ENCODE measurements at places on chromosomes 4 and X.

DNA sequence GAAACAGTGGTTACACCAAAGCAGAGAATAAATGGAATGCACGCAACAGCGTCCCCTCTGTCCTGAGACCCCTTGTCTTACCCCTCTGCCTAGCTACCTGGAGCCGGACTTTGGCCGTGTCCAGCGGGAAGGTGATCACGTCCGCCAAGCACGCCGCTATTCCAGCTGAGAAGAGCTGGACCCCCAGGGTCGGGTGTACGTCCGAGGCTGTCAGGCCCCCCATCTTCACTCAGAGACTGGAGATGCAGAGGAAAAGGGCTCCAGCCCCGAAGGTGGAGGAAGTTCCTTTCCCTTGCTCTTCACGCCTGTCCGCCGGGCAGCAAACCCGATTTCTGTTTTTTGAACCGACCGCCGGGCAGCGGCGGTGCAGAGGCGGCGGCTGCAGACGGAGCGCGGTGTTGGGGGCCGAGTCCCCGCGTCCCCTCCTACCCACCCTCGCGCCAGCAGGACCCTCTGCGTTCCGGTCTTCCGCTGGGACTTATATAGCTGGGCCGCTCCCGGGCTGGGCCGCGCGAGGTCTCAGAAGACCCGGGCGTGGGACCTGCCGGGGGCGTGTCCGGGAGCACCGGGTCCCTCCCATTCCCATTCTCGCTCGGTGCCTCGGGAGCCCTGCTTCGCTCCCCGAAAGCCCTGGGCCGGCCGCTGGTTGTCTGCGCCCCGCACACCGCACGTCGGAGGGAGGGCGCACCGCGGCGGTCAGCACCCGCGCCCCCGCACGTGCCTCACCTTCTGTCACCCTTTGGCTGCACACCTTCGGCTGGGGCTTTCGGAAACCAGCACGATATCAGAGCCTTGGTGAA, at the start of gene UCP1:
TSS of gene UCP1 (minus strand) at position 455 of the 800 bp plus-strand sequence. CDS start at position 223, 232 bp downstream.
- no peak for DNase-seq

DNA sequence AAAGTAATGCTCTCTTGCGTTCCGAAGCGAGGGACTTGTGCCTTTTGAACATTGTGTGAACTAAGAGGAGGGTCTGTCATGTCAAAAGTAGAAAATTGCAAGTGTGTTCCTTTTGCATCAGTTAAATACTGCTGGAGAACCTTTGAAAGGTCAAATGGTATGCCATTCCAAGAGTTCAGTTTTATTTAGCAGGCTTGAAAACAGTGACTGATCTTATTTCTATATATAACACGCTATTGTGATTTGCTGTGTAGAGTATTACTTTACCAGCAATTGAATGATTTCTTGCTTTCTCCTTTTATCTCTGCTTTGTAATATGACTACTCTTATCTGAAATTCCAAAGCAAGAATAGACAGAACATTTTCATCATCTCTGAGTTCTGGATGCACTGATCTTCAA, at the start of gene TECRL:
TSS of gene TECRL (minus strand) at position 151 of the 400 bp plus-strand sequence. CDS start at position 52, 99 bp downstream.
- no peak for DNase-seq

DNA sequence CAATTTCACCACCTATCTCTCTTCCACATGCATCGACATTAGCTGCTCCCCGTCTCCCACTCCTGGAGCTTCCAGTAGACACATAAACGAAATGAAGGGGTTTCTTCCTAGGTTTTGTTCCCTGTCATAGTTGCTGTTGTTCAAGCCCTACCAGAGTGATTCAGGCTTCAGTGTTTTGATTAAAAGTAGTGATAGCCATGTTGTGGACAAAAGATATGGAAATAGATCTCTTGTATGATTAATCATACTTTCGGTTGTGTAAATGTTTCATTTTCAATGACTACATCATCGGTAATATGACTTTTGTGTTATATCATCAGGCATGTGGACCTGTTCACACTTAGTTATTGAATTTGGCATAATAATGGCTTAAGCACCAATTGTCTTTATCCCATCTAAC, 96.5 kb upstream of the KLF3 start:
- no peak for DNase-seq

DNA sequence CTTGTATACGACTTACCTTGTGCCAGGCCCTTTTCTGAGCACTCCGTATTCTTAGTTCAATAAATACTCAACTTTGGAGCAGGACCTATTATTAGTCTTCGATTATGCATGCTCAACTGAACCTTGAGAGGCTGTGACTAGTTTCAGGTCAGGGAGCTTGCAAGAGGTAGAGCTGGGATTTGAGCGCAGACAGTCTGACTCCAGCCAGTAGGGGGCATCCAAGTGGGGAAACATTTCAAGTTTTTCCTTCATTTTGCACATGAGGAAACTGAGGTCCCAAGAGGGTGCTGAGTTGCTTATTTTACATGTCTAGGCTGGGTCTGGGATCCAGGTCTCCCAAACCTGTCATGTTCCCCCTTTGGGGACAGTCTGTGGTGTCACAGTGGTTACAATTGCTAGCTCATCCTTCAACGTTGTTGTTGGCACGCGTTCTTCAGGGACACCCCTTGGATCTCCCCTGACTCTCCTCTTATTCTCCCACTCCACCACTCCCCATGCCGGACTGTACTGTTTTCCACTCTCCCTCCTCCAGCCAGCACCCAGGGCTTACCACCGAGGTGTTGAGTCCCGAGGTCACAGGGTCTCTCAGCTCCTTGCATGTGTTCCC, 6.7 kb upstream of the PRICKLE3 start:
- no peak for DNase-seq

Data from left kidney (tissue), 8 donors.